ENCODE measurements at places on chromosomes 13 and 19.

DNA sequence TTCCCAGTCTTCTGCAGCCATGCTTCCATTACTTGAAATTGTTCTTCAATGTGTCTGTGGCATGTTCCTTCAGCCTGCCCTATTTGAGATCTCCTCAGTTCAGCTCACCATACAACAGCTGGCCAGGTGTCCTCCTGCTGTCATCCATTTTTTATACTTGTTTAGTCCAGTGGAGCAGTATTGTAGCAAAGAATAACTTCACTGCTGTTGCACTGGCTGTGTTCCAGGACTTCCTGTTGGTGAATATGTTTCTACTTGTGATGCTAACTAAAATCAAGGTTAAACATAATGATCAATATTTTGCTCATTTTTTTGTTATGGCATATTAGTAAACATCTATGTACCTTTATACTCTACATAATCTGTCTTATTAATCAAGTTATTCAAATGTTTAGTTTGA, 1394.1 kb downstream of the PCDH9 start:
- DNase-seq, result no peak

DNA sequence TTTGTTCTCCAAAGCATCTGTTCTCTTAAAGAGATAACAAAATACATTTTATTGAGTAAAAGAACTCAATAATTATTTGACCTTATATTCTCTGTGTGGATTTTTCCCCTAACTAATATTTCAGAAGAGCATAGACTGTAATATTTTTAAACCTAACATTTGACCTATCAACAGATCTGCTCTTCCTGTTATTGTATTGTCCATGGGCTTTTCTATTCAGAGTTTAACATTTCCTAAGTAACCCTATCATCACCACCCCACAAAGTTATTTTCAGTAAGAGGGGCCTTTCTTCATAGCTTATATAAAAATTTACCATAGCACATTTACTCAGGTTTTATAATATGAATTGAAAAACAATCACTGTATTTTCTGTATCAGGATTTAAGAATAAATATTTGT, 17.5 kb downstream of the POLR1D start:
- no peak for DNase-seq

DNA sequence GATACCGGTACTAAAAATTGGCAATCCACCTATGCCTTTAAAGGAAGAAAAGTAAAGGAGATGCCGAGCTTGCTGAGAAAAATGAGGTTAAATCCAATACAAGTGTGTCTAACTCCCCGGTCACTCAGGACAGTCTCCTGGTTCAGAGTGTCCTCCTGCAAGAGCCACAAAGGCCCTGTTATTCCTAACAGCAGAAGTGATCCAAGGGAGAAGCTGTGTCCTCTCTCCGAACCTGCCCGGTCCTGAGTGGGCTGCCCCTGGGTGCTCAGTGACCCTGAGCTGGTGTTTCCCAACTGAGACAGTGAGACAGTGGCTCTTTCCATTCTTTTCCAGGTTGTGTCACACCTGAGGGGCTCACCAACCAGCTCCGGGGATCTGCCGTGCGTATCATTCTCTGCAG, 4.8 kb downstream of the GJB6 start:
- DNase-seq, result no peak

DNA sequence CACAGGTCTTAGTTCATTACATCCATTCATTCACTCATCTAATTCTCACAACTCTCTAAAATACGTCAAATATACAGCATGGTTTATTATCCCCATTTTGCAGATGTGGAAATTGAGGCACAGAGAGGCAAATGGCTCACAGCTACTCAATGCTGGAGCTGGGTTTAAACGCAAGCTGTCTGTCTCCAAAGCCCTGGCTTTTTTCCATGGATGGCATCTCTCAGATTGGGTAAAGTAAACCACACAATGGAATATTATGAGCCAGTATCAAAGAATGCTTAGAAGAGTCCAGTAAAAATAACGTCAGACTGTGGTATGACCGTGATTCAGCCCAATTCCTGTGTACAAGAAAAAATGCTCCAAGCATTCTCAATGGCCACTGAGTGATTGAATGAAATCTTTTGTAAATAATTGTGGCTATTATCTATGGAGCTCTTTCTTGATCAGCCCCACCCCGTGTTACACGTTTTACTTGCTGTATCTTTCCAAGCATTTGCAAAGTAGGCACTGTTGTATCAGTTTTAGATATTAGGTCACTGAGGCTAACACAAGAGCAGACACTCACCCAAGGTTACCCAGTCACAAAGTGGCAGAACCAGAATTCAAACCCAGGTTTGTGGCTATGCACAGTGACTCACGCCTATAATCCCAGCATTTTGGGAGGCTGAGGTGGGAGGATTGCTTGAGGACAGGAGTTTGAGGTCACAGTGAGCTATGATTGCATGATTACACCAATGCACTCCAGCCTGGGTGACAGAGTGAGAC, 5.5 kb upstream of the ACP7 start:
- DNase-seq, result peak; percentile 97

GRCh38 chr19:1102407-1103131, 1.2 kb upstream of the GPX4 start:
- peak; percentile 98 for DNase-seq

GRCh38 chr19:45368737-45369340, 1.5 kb downstream of the ERCC2 start:
- DNase-seq, result no peak

DNA sequence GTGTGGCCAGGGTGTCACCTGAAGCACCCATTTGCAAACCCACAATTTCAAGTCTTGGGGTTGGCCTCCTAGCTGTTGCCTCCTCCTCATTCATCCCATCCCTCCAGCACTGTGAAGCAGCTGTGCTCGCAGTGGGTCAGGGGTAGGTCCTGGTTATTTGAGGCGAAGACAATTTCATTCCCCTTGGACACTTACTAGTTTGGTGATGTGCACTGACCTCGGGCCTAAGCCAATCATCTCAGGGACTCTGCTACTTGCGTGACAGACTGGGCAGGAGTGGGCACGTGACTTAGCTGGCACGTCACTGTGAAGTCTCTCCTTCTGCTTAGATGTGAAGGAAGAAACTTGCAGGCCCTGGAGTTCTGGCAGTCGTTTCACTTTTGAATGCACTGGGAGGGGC, 3.5 kb upstream of the ATP11A start:
- no peak for DNase-seq

DNA sequence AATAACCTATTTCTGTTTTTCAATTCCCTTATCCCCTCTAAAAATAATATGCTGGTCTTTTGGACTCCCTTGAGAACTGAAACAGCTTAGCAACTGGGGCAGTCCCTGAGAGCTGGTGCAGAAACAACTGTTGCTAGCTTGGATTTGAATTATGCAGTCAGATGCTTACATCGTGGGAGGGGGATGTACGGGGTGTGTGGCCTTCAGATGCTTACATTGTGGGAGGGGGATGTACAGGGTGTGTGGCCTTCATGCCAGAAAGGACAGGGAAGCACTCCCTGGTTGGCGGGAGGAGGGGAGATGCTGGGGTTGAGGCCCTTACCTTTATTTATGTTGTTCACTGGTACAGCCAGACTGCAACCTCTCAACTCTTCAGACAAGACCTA, 25.6 kb downstream of the LRCH1 start:
- no peak for DNase-seq

DNA sequence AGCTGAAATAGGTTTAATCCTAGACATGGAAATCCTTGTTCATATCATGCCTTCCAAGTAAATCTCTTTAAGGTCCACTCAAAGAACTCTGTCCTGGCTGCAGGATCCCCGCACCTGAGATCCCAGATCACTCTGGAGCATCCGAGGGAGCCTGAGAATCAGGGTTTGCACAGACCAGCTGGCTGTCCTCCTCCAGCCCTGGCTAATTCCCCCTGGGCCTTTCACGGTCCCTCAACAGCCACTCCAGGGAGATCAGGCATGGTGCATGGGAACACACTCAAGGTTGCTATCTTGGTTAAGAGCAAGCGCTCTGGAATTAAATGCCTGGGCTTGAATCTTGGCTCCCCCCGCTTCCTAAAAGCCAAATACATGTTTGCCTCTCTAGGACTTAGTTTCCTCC, 130.8 kb downstream of the IRS2 start:
- no peak for DNase-seq

GRCh38 chr13:50509771-50510441, 333.6 kb downstream of the DLEU7 start:
- peak; percentile 49 for DNase-seq

- DNase-seq, result no peak
Measured at GRCh38 chr19:58183817-58184215, 955 bp downstream of the ZNF274 start.

DNA sequence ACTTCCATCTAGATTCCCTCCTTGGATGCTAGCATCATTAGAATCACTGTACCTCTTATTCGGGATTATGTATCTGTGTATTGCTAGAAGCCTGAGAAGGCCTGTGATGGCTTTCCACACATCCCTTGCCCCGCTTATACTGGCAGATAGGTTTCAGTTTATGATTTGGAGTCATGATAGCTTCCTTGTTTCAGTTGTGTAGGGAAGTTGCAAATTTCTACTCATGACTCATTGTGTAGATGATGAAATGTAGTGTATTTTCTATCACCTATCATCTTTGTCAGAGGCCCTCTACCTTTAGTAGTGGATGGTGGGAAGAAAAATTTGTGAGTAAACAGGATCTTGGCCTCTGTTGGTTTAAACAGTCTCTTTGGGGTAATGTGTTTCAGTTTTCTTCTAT, 165.2 kb downstream of the GGACT start:
- DNase-seq, result no peak

GRCh38 chr13:98549728-98550317, 27.1 kb downstream of the STK24 start:
- no peak for DNase-seq

DNA sequence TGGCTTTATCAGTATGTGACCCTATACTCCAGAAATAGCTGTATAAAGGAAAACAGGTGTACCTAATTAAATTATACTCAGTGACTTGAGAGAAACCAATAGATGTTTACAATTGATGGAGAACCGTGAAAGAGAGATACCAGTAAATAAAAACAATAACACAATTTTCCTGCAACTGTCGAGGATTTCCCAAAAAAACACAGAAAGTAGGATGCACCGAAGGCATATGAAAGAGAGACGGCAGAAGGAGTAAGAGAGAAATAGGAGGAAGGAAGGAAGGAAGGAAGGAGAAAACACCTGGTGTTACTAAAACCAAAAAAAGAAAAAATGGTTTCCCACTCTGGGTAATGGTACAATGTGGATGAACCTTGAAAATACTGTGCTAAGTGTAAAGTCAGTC, 6.8 kb upstream of the ZNF229 start:
- no peak for DNase-seq

DNA sequence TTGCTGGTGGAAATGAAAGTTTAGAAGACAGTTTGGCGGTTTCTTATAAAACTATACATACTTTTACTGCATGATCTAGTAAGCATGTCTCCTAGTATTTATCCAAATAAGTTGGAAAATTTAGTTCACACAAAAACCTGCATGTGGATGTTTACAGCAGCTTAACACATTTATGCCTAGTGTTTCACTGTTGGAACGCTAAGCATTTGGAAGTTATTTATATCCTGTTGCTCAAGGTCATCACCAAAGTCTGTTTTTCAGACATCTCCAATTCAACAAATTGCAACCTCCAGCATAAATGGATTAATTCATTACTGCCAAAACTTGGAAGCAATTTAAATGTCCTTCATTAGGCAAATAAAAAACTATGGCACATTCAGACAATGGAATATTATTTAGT, 461.8 kb downstream of the SUCLA2 start:
- DNase-seq, result no peak

DNA sequence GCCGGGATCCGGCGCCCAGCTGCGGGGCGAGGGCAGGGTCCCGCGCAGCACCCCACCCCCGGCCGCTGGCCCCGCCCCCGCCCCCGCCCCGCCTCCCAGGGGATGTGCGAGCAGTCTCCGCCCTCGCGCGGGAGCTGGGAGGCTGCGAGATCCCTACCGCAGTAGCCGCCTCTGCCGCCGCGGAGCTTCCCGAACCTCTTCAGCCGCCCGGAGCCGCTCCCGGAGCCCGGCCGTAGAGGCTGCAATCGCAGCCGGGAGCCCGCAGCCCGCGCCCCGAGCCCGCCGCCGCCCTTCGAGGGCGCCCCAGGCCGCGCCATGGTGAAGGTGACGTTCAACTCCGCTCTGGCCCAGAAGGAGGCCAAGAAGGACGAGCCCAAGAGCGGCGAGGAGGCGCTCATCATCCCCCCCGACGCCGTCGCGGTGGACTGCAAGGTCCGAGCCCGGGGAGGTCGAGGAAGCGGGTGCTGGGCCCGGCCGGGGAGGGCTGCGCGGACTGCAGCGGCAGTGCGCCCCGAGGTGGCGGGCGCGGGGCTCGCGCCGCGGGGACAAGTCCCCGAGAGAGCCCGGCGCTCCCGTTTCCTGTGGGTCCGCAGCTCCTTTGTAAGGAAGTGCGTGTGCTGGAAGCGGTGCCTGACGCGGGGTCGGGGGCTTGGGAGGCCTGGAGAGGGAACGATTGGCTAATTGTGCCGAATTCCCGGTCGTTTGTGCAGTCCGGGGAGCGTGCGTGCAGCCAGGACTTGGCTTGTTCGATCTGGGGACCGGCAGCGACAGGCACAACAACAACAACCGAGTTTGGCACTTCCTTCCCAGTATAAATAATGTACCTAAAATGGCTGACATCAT, at the start of gene ITM2B:
Gene ITM2B (plus strand): TSS at position 161 of the 843 bp plus-strand sequence. CDS start 155 bp downstream, at position 316.
- DNase-seq, result peak; percentile 88

DNA sequence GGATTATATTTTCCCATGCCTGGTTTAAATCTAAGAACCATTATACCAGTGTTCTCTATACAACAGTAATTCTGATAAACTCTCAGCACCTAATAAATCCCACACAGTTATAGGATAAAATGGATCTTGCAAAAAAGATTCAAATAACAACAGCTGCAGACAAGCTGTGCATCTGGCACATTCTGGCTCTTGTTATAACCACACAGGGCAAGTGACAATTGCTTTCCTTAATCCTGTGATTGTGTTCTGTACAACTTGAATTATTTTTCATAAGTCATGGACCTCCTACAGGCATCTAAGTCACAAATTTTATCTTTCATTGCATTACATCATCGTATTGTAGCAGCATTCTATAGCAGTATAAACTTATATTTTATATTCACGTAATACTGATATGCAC, 948.3 kb downstream of the SLITRK1 start:
- DNase-seq, result no peak

- peak; percentile 71 for DNase-seq
Measured at GRCh38 chr19:590396-590745, 690 bp downstream of the HCN2 start.

- DNase-seq, result peak; percentile 95
Measured at GRCh38 chr19:47239610-47240296, 8.8 kb upstream of the BBC3 start.

DNA sequence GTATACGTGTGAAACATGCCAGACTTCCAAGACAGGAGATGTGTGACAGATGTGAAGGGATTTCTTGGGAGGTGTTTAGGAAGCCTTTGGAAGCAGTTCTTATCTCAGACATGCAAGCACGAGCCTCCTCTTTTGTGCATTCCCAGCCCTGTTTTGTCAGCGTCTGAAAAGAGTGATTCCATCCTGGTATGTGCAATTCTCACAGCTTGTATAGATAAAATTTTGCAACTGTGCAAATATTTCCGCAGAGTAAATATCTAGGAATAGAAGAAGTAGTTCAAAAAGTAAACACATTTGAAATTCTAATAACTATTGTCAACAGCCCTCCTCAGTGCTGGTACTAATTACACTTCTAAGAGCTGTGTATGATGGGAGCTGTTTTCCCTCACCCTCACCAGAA, 72.3 kb upstream of the C1QTNF9B start:
- DNase-seq, result no peak

DNA sequence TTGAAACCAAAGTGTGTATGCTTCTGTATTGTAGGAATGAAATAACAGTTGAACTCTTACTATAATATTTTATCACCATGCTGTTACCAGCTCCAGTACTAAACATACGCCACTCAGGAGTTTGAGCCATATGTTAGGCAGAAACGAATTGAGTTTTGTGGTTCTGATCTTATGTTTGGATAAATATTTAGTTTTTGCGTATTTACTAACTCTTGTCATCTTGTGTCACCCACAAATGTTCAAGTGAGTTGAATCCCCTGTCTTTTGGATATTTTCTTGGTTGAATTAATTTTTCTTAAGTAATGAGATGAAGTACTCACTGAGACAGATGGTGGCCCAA, 1.5 kb downstream of the FNDC3A start:
- peak; percentile 20 for DNase-seq

All from astrocyte of the hippocampus (primary cell).